ENCODE measurements at places on chromosomes 11 and 22.

- no peak for DNase-seq
Measured at GRCh38 chr11:113556036-113556435, 80.8 kb upstream of the DRD2 start.

DNA sequence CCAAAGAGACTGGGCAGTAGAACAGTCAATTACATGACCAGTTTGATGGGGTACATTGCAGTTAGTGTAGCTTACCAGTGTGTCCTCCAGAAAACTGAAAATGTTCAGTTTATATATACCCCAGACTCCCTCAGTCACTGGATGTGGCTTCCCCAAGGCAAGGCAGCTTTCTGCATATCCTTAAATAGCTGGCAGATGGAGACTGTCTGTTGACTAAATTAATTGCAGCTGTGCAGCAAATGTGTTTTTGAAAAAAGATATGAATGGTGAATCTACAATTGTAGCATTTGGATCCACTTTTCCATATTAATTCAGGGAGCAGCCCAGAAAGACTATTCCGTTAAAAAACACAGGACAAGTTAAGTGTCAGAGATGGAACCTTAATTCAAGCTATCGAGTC lies 565.1 kb upstream of the CCDC179 start:
- DNase-seq, result no peak

DNA sequence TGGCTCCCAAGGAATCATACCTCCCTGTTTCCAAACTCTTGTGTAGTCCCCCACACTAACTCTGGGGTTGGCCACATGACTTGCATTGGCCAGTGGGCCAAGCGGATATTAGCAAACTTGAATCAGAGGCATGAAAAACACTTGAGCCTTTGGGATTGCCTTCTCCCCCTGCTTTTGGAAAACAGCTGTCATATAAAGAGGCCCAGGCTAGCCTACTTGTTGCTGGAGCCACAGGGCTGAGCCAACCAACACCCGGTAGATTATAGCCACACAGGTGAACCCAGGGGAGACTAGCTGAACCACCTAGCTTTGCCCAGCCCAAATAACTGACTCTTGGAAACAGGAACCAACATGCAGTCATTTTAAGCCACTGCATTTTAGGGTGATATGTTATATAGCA lies 354.8 kb downstream of the TENM4 start:
- DNase-seq, result no peak

- peak; percentile 26 for DNase-seq
Measured at GRCh38 chr22:27804470-27805297, 3.1 kb upstream of the MN1 start.

DNA sequence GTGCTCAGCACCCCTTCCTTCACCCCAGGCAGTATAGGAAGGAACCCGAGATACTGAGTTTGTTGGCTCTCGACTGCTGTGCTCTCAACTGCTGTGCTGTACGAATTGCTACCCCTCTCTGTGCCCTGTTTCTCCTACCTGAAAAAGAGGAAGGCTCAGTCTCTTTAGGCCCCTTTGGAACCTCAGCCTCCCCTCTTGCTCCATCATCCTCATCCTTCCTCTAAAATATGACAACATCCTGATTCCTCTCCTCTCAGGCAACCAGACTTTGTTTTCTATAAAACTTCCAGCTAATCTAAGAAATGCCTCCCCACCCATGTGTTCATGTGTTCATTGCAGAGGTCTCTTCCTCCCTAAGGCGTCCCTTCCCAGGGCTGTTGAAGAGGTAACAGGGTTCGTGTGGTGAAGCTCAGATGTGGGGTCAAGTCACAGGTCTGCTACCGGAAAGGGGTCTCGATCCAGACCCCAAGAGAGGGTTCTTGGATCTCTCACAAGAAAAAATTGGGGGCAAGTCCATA lies 35.5 kb upstream of the CD82 start:
- DNase-seq, result no peak

- DNase-seq, result no peak
Measured at GRCh38 chr11:44454666-44455065, 110.8 kb upstream of the CD82 start.

DNA sequence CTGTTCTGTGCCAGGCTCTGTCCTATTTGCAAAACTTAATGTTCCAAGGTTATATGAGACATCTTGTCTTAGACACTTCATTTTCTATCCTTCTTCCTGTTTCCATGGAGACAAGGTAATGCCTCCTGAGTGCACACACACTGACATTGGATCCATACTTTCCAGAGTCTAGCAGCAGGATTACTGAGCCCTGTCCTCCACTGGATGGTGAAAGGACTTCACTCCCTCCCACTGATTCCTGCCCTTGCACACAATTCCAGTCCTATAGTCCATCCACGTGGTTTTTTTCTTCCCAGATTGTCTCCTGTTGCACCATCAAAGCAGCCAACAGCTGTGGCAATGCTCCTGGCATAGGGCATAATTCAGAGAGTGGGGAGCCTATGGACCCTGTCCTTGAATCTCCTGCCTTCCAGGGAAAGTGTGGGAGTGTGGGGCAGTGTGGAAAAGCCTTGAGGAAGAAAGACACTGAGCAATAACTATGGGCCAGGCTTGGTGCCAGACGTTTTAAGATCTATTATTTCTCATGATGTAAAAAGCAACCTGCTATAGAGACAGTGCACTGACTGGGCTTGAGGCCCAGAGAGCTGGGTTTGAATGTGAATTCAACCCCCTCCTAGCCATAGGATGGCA lies 31.3 kb downstream of the SERPINH1 start:
- DNase-seq, result no peak

GRCh38 chr11:47317064-47317828 lies 35.3 kb downstream of the MYBPC3 start:
- no peak for DNase-seq

- no peak for DNase-seq
Measured at GRCh38 chr11:20056950-20057943, 103.0 kb downstream of the DBX1 start.

DNA sequence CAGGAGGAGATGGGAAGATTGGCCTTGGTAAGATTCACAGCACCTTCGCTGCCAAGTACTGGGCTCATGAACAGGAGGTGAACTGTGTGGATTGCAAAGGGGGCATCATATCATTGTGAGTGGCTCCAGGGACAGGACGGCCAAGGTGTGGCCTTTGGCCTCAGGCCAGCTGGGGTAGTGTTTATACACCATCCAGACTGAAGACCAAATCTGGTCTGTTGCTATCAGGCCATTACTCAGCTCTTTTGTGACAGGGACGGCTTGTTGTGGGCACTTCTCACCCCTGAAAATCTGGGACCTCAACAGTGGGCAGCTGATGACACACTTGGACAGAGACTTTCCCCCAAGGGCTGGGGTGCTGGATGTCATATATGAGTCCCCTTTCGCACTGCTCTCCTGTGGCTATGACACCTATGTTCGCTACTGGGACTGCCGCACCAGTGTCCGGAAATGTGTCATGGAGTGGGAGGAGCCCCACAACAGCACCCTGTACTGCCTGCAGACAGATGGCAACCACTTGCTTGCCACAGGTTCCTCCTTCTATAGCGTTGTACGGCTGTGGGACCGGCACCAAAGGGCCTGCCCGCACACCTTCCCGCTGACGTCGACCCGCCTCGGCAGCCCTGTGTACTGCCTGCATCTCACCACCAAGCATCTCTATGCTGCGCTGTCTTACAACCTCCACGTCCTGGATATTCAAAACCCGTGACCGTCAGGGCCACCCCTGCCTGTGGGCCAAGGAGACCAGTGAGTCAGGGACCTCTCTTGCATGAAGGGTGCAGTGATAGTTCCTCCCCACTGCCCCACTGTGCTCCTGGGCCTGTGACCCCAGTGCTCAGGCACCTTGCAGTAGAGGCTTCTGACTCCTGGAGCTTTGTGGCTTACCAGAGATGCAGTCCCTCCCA lies 83.6 kb downstream of the BCR start:
- DNase-seq, result peak; percentile 26

DNA sequence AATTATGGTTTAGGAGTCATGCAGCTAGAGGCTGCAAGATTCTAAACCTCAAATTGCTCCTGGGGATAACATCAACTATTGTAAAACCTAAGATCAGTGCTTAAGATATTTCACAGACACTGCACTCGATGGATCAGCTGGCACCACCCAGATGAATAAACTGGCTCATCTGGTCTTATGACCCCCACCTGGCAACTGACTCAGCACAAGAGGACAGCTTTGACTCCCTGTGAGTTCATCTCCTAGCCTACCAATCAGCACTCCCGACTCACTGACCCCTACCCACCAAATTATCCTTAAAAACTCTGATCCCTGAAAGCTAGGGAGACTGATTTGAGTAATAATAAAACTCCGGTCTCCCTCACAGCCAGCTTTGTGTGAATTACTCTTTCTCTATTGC lies 782 bp upstream of the TTC12 start:
- DNase-seq, result no peak

- no peak for DNase-seq
Measured at GRCh38 chr11:488992-489391, 18.1 kb downstream of the RNH1 start.
